ENCODE measurements at places on chromosomes 2 and 18.

GRCh38 chr2:178796079-178796677 is 11.0 kb downstream of the TTN start:
- peak; percentile 57 for DNase-seq

DNA sequence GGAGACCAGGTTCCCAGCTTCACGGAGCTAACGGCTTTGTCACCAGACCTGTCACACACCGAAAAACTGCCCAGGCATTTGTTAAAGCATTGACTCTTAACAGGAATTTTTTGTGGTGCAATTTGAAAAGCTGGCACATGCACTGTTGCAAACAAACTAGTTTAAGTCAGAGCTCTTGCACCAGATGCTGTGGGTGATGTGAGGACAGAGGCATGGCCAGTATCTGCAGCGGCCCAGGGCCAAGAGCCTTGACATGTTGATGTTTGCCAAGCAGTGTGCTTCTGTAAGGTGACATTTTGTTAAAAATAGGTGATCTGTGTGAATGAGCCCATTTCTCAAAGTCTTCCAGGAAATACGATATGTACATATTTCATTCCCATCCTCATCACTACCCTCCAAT is 142.5 kb downstream of the MTCL1 start:
- DNase-seq: no peak

GRCh38 chr18:9709304-9709877 is 1.3 kb downstream of the RAB31 start:
- DNase-seq: no peak

DNA sequence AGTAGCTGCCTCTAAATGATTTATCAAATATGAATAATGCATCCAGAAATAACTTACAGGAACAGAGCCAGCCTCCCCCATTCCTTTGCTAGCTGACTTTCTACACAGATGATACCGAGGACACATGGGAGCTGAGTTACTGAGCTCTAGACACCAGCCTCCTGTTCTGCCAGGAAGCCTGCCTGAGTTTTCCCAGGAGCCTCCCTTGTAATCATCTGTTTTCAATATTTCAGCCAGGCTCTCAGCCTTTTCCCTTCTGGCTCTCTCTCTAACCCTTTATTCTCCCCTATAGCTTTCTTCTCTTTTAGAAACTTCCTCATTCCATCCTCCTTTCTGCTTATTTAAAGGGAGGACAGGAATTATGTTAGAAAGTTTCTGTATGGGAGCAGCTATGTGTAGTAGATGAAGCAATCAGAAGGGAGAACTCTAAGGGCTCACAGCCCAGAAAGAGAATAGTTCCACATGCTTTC is 911.6 kb downstream of the TDRD15 start:
- no peak for DNase-seq

DNA sequence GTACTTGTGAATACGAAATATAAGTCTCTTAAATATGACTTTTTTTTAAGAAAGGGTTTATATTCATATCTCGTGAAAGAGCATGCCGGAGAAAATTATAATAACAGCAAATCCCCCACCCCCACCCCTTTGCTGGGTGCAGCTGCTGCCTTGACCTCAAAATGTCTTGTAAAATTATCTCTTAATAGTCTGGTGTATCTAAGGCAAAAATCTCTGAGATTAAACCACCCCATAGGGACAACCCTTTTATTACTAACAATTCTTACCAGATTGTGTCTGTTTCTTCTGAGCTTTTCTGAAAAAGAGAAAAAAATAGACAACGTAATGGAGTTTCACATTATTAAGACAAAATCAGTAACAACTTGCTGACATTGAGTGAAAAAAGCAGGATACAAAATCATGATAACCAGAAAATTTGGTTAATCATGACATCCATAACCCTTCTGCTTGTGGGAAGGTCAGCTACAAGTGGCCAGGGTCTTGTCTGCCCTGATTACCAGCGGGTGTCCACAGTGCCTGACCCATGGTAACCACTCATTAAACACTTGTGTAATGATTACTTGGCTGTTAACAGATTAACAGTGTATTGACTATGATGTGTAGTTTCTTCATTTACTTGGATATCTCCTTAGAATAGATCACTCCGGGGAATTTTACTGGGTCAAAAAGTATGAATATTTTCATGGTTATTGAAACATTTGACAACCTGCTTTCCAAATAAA is 1.5 kb downstream of the STRADB start:
- DNase-seq: no peak

DNA sequence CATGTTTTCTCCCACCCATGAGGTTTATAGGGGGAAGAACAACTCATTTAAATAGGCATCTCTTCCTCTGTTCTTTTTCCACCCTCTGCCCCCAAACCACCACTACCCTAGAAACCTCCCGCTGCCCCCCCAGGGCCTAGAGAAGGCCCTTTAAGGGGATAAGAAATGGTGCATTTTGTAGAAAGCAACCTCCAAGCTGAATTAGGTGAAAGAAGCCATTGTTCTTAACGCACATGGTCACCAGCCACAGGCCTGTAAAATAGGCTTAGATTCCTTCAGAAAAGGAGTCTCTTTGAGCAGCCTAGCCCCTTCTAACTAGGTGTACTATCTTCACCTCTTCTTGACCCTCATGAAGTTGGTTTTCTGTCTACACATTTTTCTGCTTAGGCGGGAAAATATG is 118.6 kb upstream of the SP5 start:
- DNase-seq: no peak

DNA sequence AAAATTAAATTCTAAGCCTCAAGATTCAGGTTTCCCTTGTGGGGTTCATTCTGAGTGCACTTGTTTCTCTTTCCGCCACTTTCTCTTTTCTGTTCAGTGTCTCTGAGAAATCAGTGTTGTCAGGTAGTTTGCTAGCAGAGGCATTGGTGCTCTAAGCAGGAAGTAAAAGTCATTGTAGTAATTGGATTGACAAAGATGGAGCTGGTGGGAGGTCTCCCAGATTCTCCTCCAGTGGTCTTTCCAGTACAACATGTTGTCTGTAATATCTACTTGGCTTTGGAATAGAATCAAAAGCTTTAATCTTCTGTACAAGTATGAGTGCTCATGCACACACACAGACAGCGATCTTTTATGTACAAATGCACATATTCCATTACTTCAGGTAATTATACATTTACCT is 135.6 kb downstream of the KLHL14 start:
- no peak for DNase-seq

GRCh38 chr18:6018671-6019070 is 123.3 kb upstream of the TMEM200C start:
- DNase-seq: no peak

- peak; percentile 55 for DNase-seq
Observed at GRCh38 chr2:92073036-92073814, 2798.0 kb upstream of the TEKT4 start.

DNA sequence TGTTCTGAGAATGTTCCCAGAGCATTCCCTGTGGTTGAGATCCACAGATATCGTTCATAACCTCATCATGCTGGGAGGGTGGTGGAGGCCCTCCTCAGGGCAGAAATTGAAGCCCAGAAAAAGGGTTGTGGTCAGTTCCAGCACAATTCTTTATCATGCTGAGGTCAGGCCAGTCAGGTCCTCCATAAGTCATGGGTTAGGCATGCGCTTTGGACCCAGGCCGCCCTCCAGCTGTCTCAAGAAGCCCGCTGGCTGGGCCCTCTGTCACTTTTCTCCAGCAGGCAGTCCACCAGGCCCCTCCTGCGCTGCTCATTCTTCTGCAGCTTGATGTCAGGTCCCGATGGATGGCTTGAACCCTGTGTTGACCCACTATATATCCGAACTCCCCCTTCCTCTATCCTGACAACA is 151.1 kb upstream of the NT5C1B start:
- DNase-seq: peak; percentile 80

DNA sequence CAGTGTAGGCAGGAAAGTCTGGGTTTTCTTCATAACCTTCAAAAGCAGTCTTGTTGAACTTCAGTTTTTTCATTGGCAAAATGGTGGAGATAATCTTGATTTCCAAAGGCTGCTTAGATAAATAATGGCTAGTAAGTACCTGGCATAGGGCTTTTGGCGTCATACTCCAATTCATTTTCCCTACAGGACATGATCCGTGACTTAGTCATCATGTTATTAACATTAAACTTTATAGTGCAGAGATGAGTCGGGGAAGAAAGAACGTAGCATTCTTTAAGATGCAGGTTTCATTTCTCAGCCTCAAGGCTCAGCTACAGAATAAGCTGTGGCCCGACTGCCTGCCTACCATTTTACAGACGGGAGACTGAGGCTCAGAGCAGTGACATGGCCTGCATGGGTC is 64.0 kb downstream of the RALBP1 start:
- no peak for DNase-seq

DNA sequence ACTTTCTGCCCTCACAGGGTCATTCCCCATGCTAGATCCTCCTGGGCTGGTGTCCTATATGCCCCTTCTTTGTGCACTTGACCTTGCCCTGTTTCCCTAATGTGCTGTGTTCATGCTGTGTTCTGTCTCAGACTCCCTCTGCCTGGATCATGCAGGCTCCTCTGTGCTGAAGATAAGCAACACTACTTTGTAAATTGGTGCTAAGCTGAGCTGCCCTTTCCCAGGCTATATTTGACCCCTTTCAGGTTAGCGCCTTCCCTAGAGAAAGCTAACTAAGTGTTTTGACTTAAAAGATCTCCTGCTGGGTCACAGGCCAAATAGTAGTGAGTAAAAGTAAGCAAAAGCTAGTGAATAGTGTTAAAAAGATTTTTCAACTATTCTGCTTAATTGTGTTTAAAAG is 257.2 kb upstream of the RGPD4 start:
- DNase-seq: no peak
